ENCODE measurements at places on chromosomes 5 and 9. TPM values are rescaled to one million over a fixed set of nuclear protein-coding genes. Genes with fewer than 3 reads are reported as not detected.

DNA sequence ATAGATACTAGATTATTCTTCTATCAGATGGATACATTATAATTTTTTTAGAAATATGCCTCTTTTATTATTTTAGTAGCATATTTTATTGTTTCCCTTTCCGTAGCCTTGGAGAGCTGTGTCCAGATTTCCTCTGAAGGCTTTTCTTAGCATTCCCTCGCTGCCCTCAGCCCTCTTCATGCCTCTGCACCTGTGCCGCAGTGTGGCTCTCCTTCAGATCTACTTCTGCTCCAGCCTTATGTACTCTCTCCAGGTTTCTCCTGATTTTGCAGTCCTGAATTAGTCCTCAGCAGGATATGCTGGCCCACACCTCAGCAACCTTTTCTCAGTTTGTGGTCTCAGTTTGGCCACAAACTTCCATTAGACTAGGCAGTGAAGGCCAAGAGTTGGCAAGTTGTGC, 1052.0 kb downstream of the TAF11L14 start:
- no peak for DNase-seq

- no peak for DNase-seq
These were observed 317.2 kb upstream of the GRAMD2B start for GRCh38 chr5:126106029-126106428.

Gene SH2D3C
- 0.74 TPM for total RNA-seq

Gene RFK
- 17.4 TPM for total RNA-seq

Gene POMT1
- 55.2 TPM for total RNA-seq

Measured in endodermal cell (in vitro differentiated cells).